Activated CD4-positive, CD25-positive, alpha-beta regulatory T cell treated with anti-CD3 and anti-CD28 coated beads, Interleukin-2, amount 50 U/mL, for 16 hours (primary cell): ENCODE measurements at places on chromosomes 2 and 18.

GRCh38 chr2:85560812-85561279 lies 447 bp downstream of the GGCX start:
- no peak for DNase-seq

GRCh38 chr2:127410871-127411652 lies 7.2 kb upstream of the PROC start:
- DNase-seq: no peak

DNA sequence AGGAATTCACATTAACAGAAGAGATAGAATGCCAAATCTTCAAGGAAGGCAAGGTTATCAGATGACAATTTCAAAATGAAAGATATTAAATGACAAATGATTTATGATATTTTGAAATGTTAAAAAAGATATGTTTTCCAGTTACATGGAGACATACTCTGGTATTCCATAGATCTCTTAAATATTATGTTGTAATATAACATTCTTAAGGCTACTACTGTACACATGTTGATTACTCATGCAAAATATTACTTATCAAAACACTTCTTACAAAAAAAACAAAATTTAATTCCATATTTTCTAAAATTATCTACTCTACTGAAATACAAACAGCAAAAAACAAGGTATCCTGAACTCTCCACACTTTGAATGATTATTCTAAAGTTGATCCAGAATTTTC lies 22.9 kb downstream of the RTTN start:
- DNase-seq: no peak

DNA sequence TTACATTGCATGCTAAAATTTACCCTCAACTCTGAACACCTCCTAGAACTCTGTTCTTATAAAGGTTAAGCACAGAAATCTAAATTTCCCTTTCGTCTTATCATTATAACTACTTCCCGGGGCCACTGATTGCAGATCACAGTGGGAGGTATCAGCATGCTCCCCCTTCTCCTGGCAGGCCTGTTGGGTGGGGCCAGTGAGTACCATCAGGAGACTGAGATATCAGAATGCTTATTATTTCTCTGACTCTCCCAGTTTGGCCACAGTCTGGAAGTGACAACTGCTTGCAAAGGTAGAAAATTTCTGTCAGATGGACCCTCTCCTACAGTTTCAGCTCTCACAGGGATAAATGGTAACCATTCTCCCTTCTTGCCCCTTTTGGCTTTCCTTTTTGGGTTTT lies 62.6 kb downstream of the DSEL start:
- no peak for DNase-seq

GRCh38 chr2:178306352-178307073 lies 112.2 kb downstream of the OSBPL6 start:
- DNase-seq: no peak

DNA sequence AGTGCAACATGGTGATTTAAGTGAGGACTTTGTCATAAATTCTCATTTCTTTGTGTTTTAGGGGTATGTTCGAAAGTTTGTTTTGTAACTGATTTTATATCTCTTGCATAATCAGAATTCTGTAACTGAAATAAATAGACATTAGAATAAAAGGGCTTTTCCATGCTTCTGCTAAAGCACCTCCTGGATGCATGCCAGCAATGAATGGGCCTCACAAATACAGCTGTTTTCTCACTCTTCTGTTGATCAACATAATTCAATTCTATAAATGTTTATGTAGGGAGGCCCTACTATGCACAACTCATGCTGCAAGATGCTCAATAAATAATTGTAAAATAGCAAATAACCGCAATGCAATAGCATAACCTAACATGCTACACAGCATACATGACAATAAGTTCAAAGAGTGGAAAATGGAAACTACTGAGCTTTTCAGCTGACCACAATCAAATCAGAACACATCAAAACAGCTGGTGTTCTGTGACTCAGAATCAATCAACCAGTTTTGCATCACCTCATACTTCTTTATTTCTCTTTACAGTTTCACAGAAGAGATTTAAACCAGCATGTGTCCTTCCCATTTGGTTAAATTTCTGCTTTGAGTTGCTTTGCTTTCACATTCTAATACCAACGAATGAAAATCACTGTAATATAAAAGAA lies 11.0 kb downstream of the CDH7 start:
- no peak for DNase-seq

DNA sequence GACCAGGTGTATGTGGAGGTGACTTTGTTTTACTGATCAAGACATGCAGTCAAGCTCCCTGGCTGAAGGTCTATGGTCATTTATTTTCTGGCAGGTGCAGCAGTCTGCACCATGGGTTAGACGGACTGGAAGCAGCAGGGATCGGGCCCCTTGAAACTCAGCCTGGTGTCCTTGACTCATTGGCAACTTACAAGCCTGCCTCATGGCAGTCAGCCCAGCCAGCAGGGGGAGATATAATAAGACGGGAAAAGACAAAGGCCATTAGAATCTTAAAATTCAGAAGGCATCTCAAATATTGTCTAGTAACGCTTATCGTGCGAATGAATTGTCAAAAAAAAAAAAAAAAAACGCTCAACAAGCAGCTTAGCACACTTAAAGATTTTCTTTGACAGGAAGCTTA lies 308.2 kb downstream of the EN1 start:
- no peak for DNase-seq

DNA sequence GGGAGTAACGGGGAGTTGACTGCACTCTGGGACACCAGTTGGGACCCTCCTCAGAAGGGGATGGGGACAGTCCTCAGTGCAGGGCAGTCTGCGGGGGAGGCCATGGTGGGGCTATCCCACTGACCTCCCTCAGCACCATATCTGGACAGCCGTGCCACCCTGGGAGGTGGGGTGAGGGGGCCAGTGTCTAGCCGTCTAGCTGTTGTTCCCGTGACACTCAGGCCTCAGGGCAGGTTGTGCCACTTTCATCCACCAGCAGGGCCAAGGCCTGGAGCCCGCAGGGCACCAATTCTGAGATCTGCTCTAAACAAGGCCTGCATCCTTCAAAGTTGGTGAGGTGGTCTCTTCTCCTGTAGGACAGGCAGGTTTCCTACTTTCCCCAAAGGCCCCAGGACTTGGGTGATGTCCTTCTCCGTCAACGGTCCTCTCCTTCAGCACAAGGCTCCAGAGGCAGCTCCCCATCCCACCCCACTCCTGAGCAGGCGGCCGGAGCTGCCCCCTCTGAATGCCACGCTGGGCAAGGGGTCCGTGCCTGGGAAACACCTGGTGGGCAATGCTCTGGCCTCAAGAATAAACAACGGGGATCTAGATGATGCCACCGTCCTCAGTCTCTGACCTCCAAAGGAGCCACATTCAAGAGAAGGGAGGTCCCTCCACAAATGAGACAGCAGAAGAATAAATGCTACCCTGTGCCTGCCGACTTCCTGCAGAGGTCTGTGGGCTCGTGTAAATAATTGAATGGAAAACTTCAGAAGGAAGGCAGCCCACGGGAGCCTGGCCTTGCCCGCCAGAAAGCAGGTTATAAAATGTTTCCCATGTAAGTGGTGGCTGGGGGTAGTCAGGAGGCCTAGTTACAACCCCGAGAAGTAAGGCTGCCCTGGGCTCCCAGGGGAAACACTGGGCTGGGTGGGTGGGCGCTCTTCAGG lies 42.8 kb upstream of the PTMA start:
- no peak for DNase-seq

GRCh38 chr2:191836471-191836852 lies 10.4 kb downstream of the CAVIN2 start:
- no peak for DNase-seq

DNA sequence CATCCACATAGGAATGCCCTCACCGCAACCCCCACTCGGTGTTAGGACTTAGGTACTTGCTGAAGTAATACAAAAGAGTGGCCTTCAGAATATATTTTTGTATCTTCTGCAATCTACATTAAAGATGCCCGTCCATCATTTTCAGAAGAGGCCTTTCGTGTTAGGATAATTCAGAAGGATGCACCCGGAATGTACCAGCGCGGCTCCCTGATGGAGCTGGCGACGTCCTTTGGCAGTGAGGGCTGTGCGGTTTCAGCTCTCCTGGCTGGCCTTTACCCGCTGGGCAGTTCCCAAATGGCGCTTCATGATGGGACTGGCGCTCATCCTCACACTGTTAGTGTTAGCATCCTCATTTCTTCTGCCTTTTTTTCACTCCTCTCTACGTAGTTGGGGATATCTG lies 15.3 kb downstream of the TWIST2 start:
- DNase-seq: no peak

- no peak for DNase-seq
Measured at GRCh38 chr2:161406316-161406715, 9.8 kb upstream of the TBR1 start.

DNA sequence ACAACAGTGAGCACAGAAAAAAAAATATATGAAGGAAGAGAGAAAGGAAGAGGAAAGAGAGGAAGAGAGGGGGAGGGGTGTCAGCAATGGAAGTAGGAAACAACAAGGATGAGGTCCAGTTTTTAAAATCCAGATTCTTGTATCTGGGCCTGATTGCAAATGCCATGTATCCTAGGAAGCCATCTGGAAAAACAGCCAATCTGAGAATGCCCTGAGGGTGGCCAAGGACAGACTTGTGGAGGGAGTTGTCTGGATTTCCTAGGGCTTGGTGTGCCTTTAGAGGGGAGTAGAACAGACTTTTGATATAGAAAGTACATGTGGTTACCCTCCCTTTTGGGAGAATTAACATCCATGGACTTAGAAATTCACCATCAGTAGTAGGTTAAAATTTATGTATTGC lies 47.1 kb downstream of the PRKCE start:
- no peak for DNase-seq

DNA sequence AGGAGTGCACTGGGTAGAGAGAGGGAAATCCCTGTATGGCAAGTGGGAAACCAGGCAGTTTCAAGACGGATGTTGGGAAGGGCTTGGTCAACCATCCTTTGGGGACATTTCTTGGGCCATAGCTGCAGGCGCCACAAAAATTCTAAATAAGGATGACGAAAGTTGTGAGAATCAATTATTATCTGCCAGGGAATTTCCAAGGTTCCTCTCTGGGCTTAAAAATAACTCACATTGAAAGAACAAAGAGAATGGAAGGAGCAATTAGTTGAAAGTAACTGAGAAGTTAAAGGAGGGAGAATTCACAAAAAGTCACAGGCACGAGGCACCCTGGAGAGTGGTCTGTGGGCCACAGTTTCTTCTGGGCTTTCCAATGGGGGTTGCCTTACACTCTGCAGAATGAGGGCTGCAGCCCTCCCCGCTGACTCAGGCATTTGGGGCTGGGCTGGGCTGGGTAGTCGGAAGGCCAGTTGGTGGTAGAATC lies 195.7 kb downstream of the SMAD7 start:
- DNase-seq: no peak
